NCI-H524 (cell line): ENCODE measurements at places on chromosomes 6 and 20.
A peak's percentile ranks its signal among the peaks of the same experiment; 100 is the strongest.

- DNase-seq = no peak
These were observed 71.3 kb upstream of the SALL4 start for GRCh38 chr20:51873652-51874051.

GRCh38 chr6:139644821-139645220, 270.4 kb upstream of the CITED2 start:
- no peak for DNase-seq

- DNase-seq = no peak
These were observed 83.4 kb downstream of the CDK19 start for GRCh38 chr6:110731898-110732297.

DNA sequence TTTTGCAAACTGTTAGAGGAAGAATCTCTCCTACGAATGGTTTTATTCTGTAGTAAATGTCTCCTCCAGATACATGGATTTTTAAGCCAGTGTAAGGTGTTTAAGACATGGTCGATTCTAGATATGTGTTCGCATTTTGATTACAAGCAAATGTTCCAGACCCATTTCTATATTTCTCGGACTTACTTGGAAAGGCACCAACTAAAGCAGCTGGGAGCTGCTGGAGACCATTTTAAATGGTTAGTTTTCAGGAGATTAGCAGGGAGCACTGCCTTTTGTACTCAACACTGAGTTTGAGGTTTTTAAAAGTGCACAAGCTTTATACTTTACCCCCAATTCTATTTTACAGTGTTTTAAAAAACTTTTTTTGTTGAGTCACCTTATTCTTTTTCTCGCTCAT, 857.0 kb downstream of the KIF16B start:
- DNase-seq = no peak

- no peak for DNase-seq
These were observed 242.3 kb upstream of the RNF217 start for GRCh38 chr6:124719913-124720312.

- no peak for DNase-seq
These were observed 372.1 kb upstream of the CNR1 start for GRCh38 chr6:88538130-88538706.

GRCh38 chr6:25034431-25034921, 98.7 kb upstream of the RIPOR2 start:
- no peak for DNase-seq

- no peak for DNase-seq
These were observed 170.7 kb downstream of the THBS2 start for GRCh38 chr6:169082817-169083507.

- no peak for DNase-seq
These were observed 7.5 kb downstream of the TP53TG5 start for GRCh38 chr20:45370571-45371160.

- DNase-seq = no peak
These were observed 36.7 kb downstream of the FGD2 start for GRCh38 chr6:37042150-37042549.

- DNase-seq = no peak
These were observed 482.0 kb upstream of the CHD6 start for GRCh38 chr20:42100137-42100704.

DNA sequence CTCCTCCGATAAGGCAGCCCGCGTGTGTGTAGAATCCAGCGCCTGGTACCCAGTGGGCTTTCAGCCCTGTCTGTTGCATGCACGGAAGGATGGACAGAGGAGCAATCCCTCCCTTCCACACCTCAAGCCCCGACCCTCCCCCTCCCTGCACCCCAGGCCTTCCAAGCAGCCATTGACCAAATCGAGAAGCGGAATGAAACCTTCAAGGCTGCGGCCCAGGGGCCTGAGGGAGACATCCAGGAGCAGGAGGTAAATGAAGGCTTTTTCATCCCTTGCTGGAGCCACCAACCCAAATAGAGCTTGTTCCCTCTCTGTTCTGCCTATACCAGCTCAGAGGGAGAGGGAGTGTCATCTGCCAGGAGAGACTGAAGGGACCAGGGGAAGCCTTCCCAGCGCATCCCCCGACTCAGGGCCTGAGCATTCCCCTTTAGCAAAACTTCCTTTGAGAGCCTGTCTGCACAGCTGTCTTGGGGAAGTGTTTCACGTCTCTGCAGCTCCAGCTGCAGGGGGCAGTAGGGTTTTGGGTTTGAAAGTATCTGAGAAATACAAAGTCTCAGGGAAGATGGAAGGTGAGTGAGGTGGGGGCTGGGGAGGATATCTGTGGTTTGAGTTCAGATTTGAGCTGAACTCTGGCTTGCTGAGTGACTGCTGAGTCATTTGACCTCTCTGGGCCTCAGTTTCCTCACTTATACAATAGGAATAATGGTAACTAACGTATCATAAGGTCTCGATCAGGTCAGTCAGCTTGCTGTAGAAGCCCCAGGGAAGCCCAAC, 16.1 kb downstream of the FGD2 start:
- peak; percentile 57 for DNase-seq

DNA sequence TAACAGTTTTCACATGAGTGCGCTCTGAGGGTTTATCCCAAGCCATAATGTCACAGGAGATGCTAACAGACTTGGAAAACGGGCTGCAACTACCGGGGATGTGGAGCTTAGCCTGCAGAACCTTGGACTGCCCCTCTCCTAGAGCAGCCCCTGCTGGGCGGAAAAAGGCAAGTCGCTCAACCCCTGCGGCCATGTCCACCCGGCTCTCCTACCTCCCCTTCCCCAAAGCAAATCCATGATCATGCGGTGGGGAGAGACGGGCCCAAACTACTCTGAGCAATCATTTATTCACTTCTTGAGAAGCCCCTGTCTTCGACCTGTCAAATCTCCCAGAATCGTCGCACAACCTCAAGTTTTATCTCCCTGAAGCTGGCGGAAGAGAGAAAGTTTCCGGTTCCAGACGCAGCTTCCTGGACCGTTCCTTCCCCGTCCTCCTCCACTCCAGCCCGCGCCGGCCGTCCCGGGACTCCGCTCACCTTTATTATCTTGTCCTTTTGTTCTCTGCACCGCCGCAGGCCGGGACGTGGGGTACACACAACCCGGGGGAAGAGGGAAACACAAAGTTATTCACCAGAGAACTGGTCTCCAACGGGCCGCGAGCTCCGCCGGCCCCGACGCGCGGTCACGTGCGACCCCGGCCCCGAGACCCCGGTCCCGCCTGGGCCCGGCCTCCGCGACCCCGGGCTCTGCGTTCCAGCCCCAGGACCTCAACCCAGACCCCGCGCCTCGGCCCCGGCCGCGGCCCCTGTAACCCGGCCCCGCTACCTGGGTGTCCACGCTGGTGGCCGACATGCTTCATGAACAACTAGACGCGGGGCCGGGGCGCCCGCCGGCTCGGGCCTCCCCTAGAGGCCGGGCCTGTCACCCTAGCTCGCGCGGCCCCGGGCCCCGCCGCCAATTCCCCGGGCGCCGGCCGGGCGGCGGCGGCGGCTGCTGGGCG, 560 bp downstream of the YTHDF1 start:
- DNase-seq = peak; percentile 22
